ENCODE measurements at places on chromosomes 2 and 18. TPM values are rescaled to one million over a fixed set of nuclear protein-coding genes. Genes with fewer than 3 reads are reported as not detected.

The FASTKD1 gene
- total RNA-seq: 51.5 TPM

The FAM124B gene
- total RNA-seq: 8.2 TPM

The ESPNL gene
- total RNA-seq: 1.2 TPM

The CTNNA2 gene
- 53.4 TPM for total RNA-seq

The SPAST gene
- 60.7 TPM for total RNA-seq

The ABCB11 gene
- 0.38 TPM for total RNA-seq

The CCDC74A gene
- total RNA-seq: 16.5 TPM

The EVX2 gene
- total RNA-seq: not detected

The CPO gene
- not detected for total RNA-seq

The KCTD1 gene
- total RNA-seq: 26.9 TPM

The ANKRD30B gene
- total RNA-seq: not detected

The NETO1 gene
- total RNA-seq: 49.0 TPM

The CRYBA2 gene
- total RNA-seq: 1,526 TPM

The MYL12A gene
- 204 TPM for total RNA-seq

The XIRP2 gene
- total RNA-seq: 7.5 TPM

The TTC21B gene
- 109 TPM for total RNA-seq

The PLGLB2 gene
- total RNA-seq: 4.6 TPM

The NT5DC4 gene
- 0.22 TPM for total RNA-seq

The MALL gene
- total RNA-seq: 10.9 TPM

The NIFK gene
- total RNA-seq: 78.8 TPM

The DSC2 gene
- total RNA-seq: 20.9 TPM

The TTL gene
- 31.2 TPM for total RNA-seq

The CDK5R2 gene
- total RNA-seq: 16.2 TPM

The TBC1D8 gene
- 20.8 TPM for total RNA-seq

The NGEF gene
- 10.0 TPM for total RNA-seq

The FBLN7 gene
- total RNA-seq: 17.3 TPM

The PSMG2 gene
- total RNA-seq: 50.5 TPM

The CHCHD5 gene
- 28.8 TPM for total RNA-seq

The CYP20A1 gene
- 42.8 TPM for total RNA-seq

The UGT1A8 gene
- total RNA-seq: not detected

The AMMECR1L gene
- total RNA-seq: 19.6 TPM

The CNGA3 gene
- 9.7 TPM for total RNA-seq

All from camera-type eye (tissue), 1 donor.